ENCODE measurements at places on chromosomes 7 and 10.

DNA sequence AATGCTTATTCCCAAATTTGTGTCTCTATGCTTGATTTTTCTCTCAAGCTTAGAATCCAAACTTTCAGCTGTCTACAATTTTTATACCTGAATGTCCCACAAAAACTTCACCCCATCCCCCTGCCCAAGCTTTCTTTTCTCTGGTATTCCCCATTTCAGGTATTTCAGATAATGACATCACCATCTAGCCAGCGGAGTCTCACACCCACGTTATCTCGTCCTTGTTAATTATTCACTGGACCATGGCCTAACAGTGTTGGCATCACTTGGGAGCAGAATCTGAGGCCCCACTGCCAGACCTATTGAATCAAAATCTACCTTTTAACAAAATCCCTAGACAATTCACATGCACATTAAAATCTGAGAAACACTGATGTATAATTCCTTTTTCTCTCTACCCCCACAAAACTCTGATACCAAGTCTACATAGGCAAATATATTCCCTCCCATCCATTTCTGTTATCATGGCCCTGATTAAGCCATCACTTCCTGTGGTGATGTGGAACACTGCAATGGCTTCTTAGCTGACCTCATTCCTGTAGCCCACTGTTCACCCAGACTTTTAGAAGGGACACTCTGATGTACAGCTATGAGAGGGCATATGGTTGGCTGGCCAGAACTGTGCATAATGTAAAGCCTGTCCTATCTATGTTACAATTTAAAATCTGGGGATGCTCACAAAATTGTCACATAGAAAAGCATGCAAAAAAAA lies 31.4 kb downstream of the ZNF438 start:
- no peak for DNase-seq

DNA sequence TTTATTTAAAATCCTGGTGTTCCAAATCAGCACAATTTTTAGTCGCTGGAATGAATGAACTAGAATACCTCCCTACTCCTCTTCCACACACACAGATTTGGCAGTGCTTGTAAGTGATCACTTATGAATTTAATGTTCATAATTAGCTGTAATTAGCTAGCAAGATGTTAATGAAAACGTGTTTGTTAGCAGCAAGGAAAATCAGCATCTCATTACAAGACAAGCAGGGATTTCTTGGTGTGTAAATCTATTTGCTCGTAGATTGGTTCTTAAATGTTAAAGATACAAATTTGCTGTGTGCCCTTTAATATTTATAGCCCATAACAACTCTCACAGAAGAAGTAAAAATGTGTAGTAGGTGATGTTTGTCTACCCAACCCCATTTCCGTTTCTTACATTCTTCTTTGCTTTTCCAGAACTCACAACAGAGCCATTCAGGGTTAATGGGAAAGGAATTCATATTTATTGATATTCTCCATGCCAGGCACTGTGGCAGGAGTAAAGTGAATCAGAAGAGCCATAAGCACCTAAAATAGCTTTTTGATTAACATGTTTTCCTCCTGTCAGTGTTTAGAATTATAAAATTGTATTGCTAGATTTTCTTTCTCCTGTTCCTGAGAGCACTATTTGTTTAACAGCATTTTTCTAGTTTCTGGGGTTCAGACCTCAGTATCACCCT lies 49.6 kb downstream of the SEMA3C start:
- DNase-seq, result no peak

GRCh38 chr7:40072268-40072667 lies 62.2 kb downstream of the MPLKIP start:
- DNase-seq, result no peak

DNA sequence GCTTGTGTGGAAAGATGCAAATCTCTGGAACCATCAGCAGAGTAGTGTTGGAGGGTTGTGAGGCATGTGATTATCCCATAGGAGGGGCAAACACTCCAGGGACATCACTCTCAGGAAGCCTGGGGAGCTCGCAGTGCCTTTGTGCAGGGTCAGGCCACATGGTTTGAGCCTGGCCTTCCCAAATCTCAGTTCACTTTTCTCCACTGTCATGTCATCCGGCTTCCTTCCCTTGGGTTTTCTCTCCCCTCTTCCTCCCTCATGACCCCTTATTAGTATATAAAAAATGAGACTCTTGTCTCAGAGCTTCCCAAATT lies 20.4 kb downstream of the TSPAN14 start:
- DNase-seq, result no peak

DNA sequence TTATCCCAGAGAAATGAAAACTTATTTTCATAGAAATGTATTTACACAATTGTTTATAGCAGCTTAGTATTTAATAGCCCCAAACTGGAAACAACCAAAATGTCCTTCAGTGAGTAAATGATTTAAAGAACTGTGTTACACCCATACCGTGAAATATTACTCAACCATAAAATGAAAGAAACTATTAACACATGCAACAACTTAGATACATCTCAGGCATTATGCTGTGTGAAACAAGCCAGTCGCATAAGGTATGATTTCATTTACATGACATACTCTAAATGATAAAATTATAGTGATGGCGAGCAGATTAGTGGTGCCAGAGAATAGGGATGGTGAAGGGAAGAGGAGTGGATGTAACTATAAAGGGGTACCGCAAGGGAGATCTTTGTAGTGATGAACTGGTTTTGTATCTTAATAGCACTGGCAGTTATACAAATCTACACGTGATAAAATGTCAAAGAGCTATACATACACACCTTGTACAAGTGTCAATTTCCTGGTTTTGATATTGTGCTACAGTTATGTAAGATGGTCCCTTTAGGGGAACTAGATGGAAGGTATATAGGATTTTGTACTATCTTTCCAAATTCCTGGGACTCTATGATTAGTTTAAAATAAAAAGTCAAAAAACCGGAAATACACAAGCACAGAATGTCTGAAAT lies 40.5 kb downstream of the MACC1 start:
- no peak for DNase-seq

DNA sequence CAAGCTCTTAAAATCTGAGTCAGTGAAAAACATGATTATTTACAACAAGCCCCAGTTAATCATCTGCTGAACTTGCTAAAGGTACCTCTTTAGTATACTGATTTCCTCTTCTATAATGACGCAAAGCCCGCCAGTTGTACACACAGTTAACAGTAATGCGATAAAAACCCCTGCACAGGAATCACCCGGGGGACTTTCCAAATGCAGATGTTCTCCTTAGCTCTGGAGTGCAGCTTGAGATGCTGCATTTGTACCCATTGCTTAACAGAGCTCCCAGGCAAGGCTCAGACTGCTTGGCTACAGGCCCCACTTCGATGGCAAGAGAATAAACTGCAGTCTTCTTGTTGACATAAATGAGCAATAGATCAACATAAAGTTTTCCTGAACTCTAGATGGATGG lies 279.6 kb upstream of the HGF start:
- no peak for DNase-seq

- DNase-seq, result no peak
Observed at GRCh38 chr10:43943119-43943817, 294.6 kb upstream of the ZNF32 start.

DNA sequence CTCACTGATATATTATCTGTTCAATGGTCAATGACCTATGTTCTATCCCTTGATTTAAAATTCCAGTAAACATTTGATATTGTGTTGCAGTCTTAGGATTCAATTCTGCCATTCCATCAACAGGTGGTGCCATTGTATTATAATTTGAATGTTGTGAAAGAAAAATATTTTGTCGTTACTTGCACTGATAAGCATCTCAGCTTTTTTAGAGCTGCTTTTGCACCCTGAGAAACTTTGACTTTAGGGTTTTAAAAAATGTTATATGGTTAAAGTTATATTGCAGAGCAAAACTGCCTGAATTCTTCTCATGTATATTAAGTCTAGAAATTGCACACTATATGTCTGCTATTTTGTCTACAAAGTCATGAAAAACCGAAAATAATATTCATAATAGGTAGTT lies 18.8 kb upstream of the MINDY3 start:
- peak; percentile 48 for DNase-seq

DNA sequence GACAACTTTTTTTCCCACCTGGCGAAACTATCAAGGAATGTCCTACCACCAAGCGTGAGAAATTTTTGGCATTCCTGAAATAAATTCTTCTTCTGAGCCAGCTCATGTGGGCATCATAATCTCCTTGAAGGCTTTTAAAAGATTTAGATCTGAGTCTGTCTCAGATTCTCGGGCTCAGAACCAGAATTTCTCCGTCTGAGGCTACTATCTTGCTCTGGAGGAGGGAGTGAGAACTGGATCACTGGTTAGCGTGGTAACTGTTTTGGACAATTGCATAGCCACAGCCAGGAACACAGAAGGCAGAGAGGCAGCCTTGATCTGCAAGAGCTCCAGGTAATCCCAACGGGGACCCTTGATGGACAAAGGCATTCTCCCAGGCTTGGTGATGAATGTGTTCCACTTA lies 1.0 kb upstream of the PLAC9 start:
- peak; percentile 32 for DNase-seq

GRCh38 chr10:30059209-30060107 lies at the start of gene JCAD:
TSS of gene JCAD (minus strand) at chr10:30059586. CDS start at chr10:30047812, 11,774 bp downstream.
- DNase-seq, result peak; percentile 71

GRCh38 chr10:33459602-33460001 lies 125.1 kb upstream of the NRP1 start:
- DNase-seq, result peak; percentile 63

GRCh38 chr7:55071411-55072175 lies 52.8 kb downstream of the EGFR start:
- DNase-seq, result peak; percentile 44

- DNase-seq, result no peak
Observed at GRCh38 chr7:3463696-3464095, 162.6 kb downstream of the SDK1 start.

DNA sequence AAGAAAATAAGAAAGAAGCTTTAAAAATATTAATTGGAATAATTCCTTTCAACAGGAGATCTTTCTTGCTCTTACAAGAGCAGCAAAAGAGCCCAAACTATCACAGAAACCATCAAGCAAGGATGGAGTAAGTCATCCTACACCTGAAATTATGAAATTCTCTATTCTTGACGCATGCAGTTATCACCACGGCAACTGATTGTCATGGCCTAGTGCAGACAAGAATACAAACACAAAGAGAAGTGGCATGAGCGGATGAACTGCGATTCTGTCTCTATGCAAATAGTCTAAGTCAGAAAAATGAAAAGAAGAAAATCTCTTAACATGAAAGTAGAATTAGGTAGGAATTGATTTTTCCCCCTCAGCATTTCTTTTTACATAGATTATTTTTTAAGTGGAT lies 54.8 kb upstream of the SLC35B4 start:
- DNase-seq, result no peak

Measured in EH (cell line).